D341Med (cell line): ENCODE measurements at places on chromosomes 5 and 9.

DNA sequence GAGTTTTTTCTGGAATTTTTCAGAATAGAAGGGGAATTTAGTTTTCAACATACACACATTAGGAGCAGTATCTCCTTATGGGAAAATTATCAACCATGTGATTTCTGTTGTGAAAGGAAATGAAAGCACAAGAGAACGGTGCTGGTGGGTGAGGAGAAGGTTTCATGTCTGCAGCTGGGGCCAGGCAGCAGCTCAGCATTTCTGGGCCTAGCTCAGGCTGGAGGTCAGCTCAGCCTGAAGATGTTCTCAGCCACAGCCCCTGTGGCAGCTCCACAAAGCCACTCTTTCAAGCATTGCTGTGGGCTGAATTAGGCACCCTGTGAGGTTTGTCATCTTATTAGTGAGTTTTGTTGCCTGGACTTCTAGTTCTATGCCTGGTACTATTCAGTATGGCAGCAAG, 90.3 kb downstream of the DIRAS2 start:
- no peak for DNase-seq

GRCh38 chr5:23105021-23105420, 251.9 kb upstream of the CDH12 start:
- DNase-seq = no peak

- DNase-seq = no peak
Measured at GRCh38 chr5:59333416-59333815, 560.1 kb downstream of the PDE4D start.

GRCh38 chr5:95081500-95081960, 203.4 kb downstream of the MCTP1 start:
- no peak for DNase-seq

GRCh38 chr5:137743031-137743640, 7.2 kb upstream of the KLHL3 start:
- DNase-seq = peak; percentile 62

DNA sequence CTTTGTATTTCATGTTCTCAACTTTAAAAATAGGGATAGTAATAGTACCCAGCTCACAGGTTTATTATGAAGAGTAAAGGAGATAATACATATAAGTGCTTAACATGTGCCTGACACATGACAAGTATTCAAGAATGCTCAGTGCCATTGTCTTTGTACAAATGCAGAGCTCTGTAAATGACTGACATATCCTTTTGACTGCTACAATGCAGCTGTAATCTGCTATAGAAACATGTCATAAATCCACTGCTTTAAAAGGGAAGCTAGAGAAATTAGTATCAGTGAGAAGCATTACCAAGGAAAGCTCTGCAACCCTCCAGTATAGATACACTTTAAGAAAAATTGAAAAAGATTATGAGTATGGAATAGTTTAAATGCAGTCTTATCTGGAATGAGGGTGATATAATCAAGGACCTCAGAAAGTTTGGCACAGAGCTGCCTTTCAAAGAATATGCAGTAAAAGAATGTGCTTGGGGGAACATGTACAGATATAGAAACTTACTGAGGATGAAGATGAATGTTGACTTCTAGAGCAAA, 17.9 kb downstream of the ERAP1 start:
- no peak for DNase-seq

GRCh38 chr9:114694719-114695269, 12.8 kb upstream of the TEX48 start:
- DNase-seq = no peak

DNA sequence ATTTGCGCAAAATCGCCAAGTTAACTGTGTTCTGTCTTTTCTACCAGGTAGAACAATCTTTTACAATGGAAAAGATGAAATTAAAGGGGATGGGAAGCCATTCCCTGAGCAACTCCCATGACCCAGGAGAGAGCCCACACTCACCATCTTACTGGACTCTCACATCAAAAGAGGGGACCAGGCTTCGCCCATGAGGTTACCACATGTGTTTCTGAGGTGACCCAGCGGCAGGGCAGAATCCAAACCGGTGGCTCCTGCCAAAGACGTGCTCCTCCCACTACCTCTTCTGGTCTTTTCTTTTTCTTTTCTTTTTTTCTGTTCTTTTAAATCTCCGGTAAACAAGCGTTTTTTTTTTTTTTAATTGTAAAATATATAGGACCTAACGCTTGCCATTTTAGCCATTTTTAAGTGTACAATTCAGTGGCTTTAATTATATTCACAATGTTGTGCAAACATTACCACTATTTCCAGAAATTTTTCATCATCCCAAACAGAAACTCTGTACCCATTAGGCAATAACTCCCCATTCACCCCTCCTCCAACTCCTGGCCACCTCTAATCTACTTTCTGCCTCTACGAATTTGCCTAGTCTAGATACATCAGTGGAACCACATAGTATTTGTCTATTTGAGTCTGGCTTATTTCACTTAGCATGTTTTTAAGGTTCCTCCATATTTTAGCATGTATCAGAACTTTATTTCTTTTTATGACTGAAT, 19.3 kb downstream of the PTPN3 start:
- no peak for DNase-seq

GRCh38 chr9:78383130-78383529, 86.2 kb downstream of the PSAT1 start:
- DNase-seq = no peak

DNA sequence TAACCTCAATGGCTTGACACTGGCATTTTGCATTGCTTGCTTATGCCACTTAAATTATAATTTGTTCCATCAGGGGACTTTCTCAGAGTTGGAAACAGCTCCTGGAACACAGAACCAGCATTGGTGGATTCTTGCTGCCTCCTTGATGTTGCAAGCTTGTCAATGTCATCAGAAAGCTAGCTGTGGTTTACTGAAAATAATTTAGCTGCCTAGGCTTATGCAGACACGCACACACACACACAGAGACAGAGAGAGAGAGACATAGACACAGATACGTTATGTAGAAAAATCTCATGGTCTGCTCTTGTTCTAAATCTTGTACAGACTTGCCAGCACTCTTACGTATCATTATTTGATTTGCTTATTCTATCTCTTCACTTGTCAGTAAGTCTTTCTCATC, 78.0 kb downstream of the HMHB1 start:
- no peak for DNase-seq

- DNase-seq = peak; percentile 72
Measured at GRCh38 chr9:135281791-135282737, 194.6 kb downstream of the OLFM1 start.

- no peak for DNase-seq
Measured at GRCh38 chr9:17609312-17610005, 30.6 kb downstream of the SH3GL2 start.

DNA sequence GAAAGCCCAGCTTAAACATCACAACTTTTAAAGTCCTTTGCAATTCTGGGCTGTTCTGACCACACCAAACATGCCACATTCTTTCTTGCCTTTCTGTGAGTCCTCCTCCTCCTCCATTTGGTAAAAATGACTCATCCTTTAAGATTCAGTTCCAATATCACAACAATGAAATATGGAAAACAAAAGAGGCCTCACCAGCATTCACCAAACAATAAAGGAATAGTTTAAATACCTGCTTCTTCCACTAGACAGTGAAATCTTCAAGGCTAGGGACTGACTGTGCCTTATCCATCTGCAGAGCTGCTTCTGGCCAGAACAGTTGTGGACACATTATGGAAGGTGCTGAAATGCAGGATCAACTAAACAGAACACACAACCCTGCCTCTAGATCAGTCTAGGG, 36.0 kb downstream of the NR6A1 start:
- no peak for DNase-seq

DNA sequence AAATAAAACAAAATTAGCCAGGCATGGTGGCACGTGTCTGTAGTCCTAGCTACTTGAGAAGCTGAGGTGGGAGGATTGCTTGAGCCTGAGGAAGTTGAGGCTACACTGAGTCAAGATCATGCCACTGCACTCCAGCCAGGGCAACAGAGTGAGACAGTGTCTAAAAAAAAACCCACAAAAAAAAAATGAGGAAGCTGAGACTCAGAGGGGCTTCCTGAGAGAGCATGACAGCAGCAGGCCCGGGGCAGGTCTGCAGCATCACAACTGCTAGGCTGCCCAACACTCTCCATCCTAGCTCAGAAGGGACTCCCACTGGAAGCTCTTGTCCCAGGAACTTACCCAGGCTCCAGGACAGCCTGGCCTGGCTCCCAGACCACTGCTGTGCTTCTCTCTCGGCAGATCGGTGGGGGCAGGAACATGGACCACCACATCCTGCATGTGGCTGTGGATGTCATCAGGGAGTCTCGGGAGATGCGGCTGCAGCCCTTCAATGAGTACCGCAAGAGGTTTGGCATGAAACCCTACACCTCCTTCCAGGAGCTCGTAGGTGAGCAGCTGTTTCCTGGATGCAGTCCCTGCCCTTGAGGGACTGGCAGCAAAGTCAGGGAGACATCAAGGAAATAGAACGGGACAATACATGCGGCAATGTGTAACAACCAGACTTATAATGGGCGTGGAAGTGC, 19.1 kb downstream of the PTGS1 start:
- DNase-seq = no peak

- no peak for DNase-seq
Measured at GRCh38 chr5:14266686-14267085, 123.5 kb downstream of the TRIO start.

DNA sequence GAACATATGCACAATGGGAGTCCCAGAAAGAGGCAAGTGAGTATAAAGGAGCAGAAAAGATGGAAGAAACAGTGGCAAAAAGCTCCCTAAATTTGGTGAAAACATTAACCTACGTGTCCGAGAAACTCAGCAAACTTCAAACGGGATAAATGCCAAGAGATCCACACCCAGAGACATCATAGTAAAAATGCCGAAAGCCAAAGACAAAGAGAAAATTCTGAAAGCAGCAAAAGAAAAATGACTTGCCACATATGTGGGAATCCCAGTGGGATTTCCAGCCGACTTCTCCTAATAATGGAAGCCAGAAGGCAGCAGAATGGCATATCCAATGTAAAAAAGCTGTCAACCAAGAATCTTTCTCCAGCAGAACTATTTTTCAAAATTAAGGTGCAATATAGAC, 101.2 kb downstream of the ADAMTS2 start:
- no peak for DNase-seq

DNA sequence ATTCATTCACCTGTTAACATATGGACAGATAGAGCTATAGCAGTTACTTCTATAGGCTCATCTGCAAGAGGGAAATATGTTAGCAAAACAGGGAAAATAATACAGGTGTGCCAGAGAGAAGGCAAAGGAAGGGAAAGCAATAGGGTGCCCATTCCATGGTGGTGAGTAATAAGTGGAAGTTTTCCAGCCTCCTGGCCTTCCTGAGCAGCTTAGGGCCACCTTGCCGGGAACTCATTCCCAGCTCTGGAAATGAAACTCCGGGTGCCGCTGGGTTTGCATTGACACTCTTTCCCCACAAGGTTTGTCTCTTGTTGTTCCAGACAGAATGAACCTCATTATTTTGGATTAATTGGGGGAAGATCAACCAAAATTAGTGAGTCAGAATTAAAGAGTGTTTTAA, 58.4 kb downstream of the SLC1A3 start:
- no peak for DNase-seq

- DNase-seq = no peak
Measured at GRCh38 chr9:37956904-37957663, 53.2 kb upstream of the SLC25A51 start.

- no peak for DNase-seq
Measured at GRCh38 chr5:125401724-125402622, 655.5 kb upstream of the ZNF608 start.

DNA sequence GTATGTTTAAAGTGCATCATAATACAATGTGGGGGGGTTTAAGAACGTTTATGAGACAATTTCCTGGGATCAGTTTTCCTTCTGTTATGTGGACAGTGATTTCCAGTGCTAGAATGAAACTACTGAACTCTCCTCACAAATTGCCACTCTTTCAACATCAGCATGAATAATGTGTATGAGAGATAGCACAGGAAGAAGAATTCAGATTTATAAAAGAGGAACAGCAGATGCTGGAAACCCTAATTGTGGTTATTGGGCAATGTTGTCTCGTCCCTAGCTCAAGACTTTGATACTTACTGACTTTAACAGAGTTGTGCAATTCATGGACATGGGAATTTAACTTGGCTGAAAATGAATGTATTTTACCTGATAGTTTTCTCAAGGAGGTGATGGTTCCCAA, 410.8 kb upstream of the MEF2C start:
- DNase-seq = no peak

DNA sequence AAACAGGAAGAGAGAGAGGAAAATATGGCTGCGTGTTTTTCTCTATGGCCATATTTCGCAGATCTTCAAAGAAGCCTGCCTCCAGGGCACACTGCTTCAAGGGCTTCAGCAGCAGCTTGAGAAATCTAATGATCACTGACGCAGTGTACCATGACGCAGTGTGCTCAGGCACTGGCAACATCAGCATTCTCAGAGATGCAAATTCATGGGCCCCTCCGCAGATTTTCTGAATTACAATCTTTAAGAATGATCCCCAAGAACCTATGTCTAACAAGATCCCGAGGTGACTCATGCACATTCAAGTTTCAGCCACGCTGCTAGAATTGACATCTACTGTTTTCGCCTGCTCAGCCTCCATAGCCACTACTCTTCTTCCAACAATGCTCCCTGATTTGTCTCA, 143.9 kb upstream of the ZNF366 start:
- DNase-seq = no peak

GRCh38 chr9:114122136-114123027, 23.3 kb upstream of the KIF12 start:
- DNase-seq = no peak

DNA sequence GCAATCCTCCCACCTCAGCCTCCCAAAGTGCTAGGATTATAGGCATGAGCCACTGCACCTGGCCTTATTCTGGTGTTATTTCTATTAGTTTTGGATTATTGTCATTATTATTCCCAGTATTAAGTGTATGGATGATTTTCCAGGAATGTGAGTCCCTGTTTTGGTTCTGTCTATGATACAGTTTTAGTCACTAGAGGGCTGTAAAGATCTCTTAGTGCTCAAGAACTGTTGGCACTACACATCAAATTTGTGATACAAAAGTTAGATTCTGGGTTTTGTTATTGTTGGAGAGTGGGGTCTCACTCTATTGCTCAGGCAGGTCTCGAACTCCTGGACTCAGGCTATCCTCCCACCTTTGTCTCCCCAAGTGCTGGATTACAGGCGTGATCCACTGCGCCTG, 12.1 kb downstream of the CCL28 start:
- no peak for DNase-seq

- DNase-seq = no peak
Measured at GRCh38 chr9:126463426-126463825, 136.8 kb downstream of the MVB12B start.

GRCh38 chr9:137173796-137174664, 2.2 kb upstream of the TMEM210 start:
- DNase-seq = no peak

- no peak for DNase-seq
Measured at GRCh38 chr5:107402434-107403227, 268.1 kb downstream of the EFNA5 start.

- no peak for DNase-seq
Measured at GRCh38 chr5:21823588-21823987, 1029.6 kb downstream of the CDH12 start.

GRCh38 chr9:87119328-87119881, 172.1 kb upstream of the GAS1 start:
- DNase-seq = no peak

DNA sequence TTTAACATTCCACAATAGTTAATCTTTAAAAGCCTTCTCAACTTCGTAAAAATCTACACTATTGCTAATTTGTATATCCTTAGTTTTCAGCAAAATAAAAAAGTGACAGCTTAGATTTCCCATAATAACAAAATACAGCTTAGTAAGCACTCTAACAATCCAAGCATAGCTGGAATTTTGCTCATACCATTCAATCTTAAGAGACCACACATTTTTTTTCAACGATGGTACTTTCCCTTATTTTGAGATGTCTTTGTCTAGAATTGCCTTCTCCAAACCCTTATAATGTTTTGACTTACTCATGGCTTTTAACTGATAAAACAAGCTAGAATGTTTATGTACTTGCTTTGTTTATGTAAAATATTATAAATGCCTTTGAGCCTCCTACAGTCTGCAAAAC, 65.6 kb downstream of the HOMER1 start:
- DNase-seq = no peak
